Nucleus accumbens (tissue), 56 donors: ENCODE measurements at places on chromosomes 3 and 15.

- DNase-seq = no peak
These were observed 168.8 kb downstream of the ADAMTS9 start for GRCh38 chr3:64518950-64519349.

DNA sequence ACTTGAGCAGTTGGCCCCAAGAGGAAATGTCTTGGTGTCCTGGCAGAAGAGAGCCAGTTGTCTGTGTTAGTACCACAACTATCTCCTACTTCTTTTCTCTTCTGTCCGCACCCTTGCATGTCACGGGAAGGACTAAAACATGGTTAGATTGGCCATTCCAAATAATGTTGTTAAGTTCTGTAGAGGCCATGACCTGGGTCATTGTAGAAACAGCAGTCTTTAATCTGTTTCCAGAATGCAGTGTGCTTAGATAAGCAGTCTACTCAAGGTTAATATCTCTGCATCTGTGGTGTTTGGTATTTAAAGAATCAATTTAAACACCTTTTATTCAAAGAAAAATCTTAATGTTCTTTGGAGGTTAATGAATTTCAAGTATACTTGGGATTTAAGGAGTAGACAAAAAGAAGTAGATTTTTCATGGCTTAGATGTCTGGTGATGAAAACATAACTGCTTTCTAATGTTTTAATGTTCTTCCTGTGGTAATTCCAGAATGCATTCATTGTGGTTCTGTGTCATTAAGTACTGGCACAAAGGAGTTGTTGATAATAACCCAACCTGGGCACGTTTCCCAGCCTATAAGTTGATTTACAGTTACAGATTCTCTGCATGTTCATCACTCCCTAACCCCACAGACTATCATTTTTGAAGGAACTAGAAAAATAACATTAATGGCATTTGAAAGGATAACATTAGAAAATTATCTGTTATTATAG lies 58.9 kb downstream of the TMEM108 start:
- DNase-seq = no peak

DNA sequence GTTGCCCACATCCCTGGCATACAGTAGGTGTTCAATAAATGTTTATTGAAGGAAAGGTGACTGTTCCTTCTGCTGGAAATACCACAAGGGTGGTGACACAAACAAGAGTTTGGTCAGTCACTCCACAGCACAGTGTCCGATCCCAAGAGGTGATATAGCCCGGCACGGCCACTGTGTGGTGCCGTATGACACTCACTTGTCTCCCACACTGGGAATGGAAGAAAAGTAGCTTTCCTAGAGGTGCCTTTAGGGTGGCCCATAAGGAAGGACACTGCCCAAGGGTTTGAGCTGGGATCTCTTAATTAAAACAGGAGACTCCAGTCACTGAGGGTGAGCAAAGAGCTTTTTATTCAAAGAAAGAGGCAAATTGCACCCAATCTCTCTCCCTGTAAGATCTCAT lies 40.5 kb downstream of the TGM4 start:
- DNase-seq = no peak

DNA sequence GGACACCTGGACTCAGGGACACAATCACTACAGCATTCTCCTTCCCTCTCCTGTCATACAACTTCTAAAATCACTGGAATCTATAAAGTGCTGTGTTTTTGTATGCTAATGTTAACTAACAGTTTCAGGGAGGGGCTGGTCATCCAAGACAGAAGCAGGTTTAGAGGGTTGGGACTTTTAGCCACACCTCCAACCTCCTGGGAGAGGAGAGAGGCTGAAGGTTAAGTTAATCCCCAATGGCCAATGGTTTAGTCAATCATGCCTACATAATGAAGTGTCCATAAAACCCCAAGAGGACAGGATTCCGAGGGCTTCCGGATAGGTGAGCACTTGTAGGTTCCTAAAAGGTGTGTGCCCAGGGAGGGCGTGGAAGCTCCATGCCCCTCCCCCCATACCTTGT lies 219.3 kb upstream of the CTNNB1 start:
- no peak for DNase-seq

DNA sequence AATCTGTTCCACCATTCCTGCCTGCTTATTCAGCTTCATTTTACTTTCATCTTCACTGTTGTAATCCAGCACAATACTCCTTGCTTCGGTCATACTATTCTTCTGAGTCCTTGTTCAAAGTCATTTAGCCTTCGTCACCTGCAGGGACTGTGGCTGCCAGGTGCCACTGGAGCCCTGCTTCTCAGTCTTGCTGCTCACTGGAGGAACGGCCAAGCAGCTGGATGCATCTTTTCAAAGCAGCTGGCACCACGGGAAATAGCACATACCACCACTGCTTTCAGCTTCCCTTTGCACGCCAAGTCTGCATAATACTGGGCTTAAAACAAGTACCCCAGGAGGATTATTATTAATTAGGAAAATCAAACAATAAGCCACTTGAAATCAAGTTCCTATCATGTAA lies 287.6 kb downstream of the BCHE start:
- no peak for DNase-seq

DNA sequence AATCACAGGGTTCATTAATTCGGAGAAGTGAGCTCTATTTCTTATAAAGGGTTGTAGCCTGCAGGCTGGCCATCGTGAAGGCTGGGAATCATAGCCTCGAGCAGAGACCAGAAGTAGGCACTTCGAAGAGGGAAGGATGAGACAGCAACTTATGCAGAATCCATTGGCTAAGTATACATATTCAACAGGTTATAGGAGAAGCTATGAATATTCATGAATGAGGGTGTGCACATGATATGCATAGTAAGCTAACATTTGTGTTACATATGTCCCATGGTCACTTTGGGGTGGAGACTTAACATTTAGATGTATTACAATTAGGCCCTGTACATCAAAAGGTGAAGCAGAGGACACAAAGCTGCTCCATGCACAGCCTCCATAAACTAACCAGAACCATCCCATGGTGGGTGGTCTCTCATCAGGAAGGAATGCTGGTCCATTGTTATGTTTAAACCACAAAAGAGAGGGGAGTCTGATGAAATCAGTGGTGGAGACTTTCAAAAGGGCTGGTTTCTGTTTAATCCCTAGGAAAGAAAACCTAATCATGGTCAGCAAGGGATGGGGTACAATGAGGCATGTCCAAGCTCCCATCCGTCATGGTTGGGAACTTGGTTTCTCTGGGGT lies 80.8 kb upstream of the FHIT start:
- DNase-seq = no peak

GRCh38 chr15:61752001-61752400 lies 308.2 kb downstream of the VPS13C start:
- DNase-seq = no peak

DNA sequence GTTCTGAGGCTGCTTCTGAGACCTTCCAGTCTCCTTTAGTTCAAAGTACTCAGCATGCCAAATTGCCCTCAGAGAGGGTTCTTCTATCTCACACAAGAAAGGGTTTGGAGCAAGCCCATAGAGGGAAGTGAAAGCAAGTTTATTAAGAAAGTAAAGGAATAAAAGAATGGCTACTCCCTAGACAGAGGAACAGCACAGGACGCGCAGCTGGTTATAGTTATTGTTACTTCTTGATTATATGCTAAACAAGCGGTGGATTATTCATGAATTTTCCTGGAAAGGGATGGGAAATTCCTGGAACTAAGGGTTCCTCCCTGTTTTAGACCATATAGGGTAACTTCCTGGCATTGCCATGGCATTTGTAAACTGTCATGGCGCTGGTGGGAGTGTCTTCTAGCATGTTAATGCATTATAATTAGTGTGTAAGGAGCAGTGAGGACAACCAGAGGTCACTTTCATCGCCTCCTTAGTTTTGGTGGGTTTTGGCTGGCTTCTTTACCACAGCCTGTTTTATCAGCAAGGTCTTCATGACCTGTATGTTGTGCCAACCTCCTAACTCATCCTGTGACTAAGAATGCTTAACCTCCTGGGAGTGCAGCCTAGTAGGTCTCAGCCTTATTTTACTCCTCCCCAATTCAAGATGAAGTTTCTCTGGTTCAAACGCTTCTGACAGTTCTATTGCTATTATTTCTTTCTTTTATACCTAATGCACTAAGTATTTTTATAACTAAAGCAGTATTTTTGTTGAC lies 26.3 kb downstream of the SCN11A start:
- no peak for DNase-seq

DNA sequence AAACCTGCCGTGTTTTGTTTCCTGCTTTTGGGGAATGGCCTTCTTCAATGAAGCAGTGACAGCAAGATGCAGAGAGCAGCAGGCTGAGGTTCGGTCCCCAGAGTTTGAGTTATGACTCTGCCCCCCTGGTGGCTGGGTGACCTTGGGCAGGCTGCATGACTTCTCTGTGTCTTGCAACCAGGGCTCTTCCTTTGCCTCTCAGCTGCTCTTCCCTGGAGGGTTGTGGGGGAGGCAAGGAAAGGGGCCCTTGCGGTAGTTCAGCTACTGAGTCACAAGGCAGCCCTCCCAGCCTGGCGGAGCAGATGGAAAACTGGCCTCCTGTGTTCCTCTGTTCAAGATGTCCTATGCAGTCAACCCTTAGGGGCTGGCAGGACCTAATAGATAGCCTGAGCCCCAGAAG lies 17.1 kb downstream of the CTXND1 start:
- no peak for DNase-seq

DNA sequence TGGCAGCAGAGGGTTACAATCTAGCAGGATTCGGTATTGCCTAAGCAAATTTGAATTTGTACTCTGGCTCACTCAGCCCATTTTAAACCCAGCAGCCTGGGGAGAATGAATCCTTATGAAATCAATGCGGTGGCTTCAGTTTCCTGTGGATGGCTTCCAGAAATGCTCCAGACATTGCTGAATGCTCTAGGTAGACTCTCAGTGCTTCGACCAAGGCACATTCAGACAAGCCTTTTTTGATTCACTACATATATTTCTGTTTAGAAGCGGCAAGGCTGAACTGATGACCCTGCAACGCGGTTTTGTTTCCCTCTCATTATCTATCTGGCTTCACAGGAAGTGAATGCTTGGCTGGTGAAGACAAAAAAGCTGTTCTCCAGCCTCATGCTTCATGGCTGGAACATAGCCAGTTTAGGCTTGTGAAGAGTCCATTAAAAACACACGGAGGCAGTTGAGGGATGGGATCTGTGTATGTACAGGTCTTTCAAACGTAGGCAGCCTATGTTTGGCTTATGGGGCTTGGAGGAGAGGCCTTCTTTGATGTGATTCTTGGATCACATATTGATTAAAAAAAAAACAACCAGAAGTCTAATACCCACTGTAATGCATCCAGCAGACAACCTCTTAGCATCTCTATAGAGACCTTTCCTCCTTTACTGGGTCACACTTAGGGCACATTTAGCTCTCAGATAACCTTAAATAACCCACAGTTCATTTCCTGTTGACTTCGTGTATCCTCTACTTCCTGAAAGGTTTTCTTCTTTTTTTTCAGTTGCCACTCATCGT lies 400.2 kb upstream of the TBL1XR1 start:
- DNase-seq = peak; percentile 69

- no peak for DNase-seq
These were observed 513 bp downstream of the CLASP2 start for GRCh38 chr3:33717616-33717865.

DNA sequence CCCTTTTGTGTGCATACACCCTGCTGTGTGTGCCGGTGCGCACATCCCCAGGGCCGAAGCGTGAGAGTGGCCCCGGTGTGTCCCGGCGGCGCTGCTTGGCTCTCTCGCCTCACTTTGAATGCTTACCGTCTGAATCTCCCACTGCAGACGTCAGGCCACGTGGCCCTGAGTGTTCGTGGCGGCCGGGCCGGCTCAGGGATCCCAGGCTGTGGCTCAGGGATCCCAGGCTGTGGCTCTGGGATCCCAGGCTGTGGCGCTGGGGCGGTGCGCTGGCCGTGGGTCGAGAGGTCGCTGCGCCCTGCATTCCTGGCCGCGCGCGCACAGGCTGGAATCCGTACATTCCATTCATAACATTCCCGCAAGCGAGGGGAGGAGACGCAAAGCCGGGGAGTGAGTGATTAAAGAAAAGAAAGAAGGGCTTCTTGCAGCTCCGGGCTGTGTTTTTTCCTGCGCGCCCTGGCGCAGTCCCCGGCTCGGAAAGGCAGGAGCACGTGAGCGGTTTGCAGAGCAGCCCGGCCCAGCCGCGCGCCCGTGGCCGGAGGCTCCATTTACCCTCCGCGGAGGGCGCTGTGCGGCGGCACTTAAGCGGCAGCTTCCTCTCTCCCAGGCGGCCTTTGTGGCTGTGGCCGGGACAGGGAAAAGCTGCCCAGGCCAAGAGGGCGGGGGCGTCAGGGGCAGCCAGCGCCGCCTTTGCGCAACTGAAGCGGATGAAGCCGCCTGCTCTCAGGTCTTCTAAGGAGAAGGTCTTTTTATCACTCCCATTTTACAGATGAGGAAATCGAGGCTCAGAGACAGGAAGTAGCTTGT lies 87.0 kb upstream of the ALDH1L1 start:
- DNase-seq = peak; percentile 47

- DNase-seq = no peak
These were observed 86.7 kb downstream of the RPLP1 start for GRCh38 chr15:69539345-69539744.

GRCh38 chr3:38826001-38826400 lies 10.0 kb upstream of the SCN10A start:
- no peak for DNase-seq

GRCh38 chr15:96352604-96353405 lies 22.3 kb downstream of the NR2F2 start:
- no peak for DNase-seq

GRCh38 chr15:95937128-95937528 lies 393.4 kb upstream of the NR2F2 start:
- no peak for DNase-seq

DNA sequence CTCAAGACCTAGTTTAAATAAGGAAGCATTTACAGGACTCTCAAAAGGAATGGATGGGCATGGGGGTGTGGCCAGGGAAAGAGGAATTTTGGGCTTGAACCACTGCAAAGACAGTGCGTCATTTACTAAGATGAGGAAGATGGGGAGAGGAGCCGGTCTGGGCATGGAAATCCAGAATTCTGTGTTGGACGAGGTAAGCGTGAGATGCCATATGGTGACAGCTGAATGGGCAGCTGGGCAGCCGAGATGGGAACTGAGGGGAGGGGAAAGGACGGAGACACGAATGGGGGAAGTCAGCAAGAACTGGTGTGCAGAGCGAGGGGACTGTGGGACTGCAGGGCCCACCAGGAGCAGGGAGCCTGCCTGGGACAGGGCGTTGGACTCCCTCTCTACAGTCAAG lies 24.2 kb downstream of the TMEM44 start:
- no peak for DNase-seq

DNA sequence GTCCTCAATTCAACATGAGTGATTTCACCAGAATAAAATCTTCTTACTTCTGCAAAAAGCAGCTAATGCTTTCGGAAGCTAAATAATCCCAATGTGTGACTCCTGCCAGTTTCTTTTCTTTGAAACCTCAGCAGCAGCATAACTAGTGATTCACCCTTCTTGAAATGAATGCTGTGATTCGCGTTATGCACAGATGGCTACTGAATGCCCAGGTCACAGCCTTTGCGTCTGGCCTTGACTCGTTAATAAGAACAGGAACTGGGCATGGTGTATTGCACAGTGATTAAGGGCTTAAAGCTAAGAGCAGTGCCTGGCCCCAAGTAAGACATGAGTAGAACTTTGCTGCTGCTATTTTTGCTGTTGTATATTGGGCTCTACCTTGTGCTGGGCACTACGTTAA lies 19.0 kb downstream of the CGNL1 start:
- DNase-seq = no peak

DNA sequence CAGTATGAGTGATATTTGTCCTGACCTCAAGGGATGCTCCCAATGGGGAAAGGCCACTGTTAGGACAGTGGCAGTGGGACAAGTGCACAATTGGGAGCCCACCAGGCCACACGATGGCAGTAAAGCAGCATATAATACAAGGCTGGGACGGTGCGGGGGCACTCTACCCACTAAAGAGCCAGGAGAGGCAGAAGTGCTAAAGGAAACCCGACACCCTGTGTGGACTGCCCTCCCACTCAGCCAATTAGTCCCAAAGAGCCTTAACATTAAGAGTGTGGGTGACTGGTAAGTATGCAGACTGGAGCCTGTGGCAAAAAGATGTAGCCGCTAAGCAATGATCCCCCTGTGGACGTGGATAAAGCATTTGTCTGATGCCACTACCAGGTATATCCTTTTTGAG lies 8.2 kb upstream of the ZNF589 start:
- peak; percentile 52 for DNase-seq
